ENCODE measurements at places on chromosomes 2 and 18.

DNA sequence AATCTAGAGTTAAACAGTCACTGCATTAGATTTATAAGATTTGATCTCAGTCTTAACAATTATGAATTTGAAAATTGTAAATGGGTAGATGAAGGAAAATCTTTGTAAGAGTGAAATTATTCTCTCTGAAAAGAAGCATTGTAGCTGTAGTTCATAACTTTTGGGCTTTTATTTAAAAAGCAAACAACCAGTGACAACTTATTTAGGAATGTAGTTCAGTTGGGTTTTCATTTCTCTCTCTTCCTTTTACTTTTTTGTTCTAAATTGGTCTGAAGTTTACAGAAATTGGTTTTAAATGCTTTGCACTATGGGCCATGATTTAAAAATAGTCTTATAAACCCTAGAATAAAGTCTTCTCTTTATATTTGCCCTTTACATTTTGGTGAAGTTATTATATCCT lies 296.6 kb downstream of the GULP1 start:
- DNase-seq = no peak

GRCh38 chr2:25957743-25958142 lies 24.6 kb downstream of the KIF3C start:
- DNase-seq = no peak

- no peak for DNase-seq
Observed at GRCh38 chr2:99865818-99866676, 276.3 kb downstream of the AFF3 start.

GRCh38 chr18:59238385-59238784 lies 18.4 kb downstream of the GRP start:
- DNase-seq = no peak

GRCh38 chr2:232204457-232204931 lies 174.1 kb upstream of the ALPP start:
- DNase-seq = no peak

- peak; percentile 93 for DNase-seq
Observed at GRCh38 chr18:24397694-24398368, at the start of gene OSBPL1A. Gene OSBPL1A, minus strand, starts transcription at chr18:24397824. Its CDS starts 20,291 bp downstream, at chr18:24377533.

- DNase-seq = no peak
Observed at GRCh38 chr2:146189541-146189940, 1655.3 kb upstream of the ACVR2A start.

- DNase-seq = no peak
Observed at GRCh38 chr18:49757513-49758262, 55.6 kb downstream of the ACAA2 start.

DNA sequence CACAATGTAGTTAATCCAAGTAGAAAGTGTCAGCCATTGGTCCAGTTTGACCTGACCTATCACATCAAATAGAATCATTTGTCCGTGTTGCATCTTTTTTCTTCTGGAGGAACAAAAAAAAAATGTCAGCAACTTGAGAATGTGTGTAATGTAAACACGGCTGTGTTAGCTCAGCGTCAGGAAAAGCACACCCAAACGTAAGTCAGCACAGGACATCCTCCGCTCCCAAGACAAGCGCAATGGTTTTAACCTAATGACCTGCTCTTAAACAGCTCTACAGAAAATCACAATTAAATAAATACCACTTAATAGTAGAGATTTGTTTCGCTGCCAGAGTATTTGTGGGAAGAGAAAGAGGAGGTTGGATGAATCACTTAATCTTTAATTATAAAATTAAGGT lies 59.4 kb downstream of the OSR1 start:
- no peak for DNase-seq

- no peak for DNase-seq
Observed at GRCh38 chr18:5478261-5478660, 65.5 kb downstream of the EPB41L3 start.

GRCh38 chr2:73134471-73134870 lies 21.7 kb upstream of the RAB11FIP5 start:
- DNase-seq = no peak

GRCh38 chr2:172307800-172308199 lies 119.6 kb upstream of the ITGA6 start:
- DNase-seq = peak; percentile 45

DNA sequence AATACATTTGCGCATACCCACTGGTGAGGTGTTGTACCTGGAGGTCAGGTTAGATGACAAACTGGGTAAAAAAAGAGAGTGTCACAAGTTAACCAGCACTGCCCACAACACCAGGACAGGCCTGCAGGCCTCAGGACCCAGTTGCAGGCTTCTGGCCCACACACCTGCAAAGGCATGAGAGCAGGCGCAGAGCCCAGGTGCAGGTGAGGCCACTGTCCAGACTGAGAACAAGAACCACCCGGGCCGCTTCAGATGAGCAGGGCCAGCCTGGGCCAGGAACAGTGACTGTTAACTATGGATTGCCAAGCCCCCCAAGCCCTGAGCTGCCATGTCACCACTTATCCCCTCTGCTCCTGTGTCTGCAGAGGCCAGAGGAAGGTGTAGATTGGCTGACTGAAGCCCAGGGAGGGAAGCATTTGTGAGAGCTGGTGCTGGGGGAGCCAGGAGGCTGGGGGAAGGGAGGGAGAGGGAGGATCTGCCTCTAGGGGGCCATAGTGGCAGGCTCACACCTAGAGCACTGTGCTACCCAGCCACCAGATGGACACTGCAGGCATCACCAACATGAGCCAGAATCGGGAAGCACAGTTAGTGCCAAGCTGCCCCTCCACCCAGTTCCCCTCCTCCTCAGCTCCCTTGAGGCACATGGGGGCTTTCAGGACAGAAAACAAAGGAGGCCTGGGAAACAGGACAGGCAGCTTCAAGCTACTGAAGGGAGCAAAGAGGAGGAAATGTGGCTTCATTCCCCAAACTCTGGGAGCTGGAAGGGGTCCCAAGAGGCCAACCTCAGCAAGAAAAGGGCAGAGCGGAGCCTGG lies 35.4 kb downstream of the SFXN5 start:
- DNase-seq = no peak

DNA sequence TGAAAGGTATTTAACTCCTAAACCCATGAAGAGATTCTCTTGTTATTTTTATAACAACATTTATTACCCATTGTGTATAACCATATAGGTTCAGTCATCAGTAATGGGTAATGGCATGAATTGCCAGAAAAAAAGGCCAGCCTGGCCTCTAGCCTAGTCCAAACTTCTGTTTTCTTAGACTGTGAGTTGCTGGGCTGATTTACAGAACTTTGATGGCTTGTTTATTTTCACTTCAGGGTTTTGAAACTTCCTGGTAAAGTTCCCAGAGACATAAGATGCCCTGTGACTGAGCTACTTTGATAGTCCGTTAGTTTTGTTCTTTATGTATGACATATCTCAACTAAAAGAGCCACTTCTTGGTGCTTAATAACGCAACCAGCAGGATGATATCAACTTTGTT lies 164.8 kb downstream of the METTL4 start:
- no peak for DNase-seq

- DNase-seq = no peak
Observed at GRCh38 chr2:206230060-206230762, 44.3 kb upstream of the ZDBF2 start.

DNA sequence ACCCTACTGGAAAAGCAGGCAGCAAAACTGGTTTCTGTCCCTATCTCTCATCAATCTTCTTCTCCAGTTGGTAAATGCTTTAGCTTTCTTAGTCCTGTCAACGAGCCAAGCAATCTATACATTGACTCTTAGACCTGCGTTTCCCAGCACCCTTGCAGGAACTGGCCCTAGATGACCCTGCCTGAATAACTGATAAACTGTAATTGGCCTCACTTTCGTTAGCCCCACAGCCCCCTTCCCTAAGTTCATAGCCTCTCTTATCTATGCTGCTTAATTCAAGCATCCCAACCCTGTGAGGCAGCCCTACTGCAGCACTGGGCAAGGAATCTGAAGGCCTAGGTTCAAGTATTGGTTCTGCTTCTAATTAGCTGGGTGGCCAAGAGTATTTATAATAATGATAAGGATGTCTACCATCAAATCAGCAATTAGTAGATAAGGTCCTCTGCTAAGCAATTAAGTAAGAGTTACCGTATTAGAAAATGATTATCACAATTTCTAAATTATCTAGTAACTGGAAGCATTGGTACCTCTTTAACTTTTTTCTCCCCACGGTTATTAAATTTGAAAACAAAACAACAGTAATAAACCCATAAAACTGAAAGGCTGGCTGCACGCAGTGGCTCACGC lies 86.4 kb upstream of the RMDN2 start:
- DNase-seq = no peak

DNA sequence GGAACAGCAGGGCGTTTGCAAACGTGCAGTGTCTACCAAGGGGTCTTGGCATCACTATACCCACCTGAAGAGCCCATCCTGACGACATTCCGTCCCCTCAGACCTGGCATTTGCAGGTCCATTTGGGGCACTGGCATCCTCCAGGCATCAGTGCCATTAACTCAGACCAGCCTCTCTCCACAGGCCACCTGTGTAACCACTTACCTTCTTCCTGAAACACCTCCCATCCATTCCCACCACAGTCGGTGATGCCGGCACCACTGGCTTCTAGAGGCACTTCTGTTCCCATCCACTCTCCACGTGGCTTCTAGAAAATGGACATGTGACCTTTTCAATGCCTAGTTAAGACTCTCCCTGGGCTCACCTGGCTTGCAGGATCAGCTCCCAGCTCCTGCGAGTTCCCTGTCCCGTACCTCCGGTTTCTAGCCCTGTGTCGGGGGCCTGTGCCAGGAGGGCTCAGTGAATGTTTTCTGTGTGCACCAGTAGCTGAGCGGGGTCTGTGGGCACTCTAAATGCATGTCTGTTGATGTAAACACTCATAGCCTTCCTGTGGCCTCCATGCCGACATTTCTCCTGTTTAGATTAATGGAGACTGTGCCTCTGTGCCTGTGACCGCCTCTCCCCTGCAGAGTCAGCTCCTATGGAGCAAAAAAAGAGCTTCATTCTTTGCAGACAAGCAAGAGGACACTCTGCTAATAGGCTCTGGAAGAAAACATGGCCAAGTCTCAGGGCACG lies 458.0 kb upstream of the HS6ST1 start:
- DNase-seq = no peak

DNA sequence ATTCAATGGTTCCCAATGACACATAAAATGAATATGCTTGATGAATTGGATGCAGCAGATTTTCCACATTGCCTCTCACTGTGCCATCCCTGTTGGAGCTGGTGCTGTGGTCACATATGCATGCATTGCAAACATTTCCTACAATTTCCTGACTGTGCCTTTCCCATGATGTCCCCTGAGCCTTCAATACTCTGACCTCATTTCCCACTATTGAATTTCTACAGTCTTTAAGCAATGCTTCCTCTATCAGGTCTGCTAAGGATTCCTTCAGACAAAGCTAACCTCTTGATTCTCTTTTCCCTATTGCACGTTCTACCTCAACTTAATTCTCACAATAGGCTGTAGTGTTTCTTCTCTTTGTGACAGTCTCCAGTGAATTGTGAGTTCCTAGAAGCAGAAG lies 342.5 kb upstream of the CRIM1 start:
- no peak for DNase-seq

GRCh38 chr18:66601649-66602048 lies 2.2 kb downstream of the CDH19 start:
- no peak for DNase-seq

GRCh38 chr2:165017966-165018596 lies 62.8 kb upstream of the SLC38A11 start:
- DNase-seq = no peak

GRCh38 chr2:122322815-122323214 lies 567.4 kb downstream of the TSN start:
- no peak for DNase-seq

GRCh38 chr2:143572421-143572820 lies 443.2 kb downstream of the ARHGAP15 start:
- no peak for DNase-seq

DNA sequence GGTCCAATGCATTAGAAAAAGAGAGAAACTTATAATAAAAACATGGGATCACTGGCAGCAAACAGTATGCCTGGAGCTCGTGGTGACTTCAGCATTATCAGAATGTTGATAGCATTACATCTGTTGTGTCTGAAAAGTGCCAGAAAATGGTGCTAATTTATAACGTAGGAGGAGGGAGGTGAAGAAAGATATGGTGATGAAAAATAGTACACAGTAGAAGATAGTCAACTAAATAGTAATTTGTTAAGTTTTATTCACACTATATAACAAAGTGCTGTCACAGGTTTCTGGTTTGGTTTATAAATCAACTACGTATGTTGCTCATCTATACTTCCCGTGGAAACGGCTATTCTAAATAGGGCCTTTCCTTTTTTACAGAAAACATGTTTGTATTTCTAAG lies 117.4 kb downstream of the LRRTM1 start:
- no peak for DNase-seq

DNA sequence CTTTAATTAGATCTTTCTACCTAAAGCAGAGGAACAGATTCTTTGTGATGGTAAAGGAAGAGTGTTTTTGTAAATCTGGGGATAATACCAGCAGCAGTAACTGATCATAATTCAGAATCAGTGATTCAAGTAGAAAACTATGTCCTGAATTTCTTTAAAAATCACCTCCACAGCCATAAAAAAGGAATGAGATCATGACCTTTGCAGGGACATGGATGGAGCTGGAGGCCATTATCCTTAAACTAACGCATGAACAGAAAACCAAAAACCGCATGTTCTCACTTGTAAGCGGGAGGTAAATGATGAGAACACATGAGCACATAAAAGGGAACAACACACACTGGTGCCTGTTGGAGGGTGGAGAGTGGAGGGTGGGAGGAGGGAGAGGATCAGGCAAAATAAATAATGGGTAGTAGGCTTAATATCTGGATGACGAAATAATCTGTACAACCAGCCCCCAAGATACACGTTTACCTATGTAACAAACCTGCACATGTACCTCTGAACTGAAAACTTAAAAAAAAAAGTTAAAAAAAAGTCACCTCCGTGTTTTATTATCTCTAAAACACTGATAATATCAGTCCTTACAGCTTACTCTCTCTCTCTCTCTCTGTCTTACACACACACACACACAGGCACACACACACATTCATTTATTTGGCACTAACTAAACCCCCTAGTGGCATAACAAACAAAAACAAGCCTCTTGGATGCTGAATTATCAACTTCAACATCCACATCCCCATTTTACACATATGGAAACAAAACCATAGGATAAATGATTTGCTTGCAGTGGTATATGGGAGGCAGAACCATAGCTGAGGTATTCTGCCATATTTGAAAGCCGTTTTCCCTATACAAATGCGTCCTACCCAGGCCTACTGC lies 1.4 kb downstream of the TM4SF20 start:
- no peak for DNase-seq

DNA sequence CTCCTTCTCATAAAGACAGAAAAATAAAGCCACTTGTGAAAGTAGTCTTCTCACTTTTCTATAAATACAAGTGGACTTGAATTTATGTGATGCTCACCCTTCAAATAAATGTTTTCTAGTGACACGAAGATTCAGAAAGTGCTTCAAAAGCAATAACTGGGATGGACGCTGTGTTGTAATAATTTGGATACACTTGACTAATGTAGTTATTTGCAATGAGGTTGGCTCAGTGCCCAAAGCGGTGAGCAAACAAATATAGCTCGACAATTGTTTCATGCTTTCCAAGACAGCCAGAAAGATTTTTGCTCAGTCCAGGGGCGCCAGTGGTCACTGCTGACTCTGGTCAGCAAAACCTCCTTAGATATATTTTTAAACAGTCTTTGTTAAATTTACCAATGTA lies 278.6 kb upstream of the KLHL14 start:
- no peak for DNase-seq

- DNase-seq = no peak
Observed at GRCh38 chr2:30421604-30422443, 25.2 kb upstream of the LCLAT1 start.

Data from tibial artery (tissue), 4 donors.